Cortex of kidney (tissue), 1 donor: ENCODE measurements at places on chromosomes 7 and 10.

DNA sequence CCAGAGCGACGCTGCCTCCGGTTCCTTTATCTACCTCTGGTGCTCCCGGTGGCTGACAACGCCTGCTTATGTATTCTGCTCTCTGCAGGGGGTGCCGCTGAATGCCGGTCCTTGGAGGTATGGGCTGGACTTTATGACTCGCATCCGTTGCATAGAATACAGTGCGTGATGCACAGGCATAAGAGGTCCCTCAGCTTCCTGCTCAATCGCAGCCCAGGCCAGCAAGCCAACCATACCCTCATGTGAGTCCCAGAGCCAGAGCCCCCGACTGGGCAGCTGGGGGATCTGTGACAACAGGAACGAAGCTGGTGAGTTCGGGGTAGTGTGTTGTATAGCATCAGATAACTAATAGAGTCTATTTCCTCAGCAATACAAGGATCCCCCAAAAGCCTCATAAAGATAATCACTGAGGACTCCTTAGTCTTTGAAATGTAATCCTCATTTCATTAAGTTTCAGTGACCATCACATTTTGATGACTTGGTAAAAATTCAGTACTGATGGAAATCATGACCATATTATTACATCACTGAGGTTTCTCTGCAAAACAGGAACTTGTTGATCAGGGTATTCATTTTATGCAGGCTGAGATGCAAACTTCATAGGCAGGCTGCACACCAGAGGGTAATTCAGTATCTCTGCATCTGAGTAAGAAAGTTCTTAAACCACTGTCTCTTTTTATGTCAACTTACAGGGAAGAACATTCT is 607.8 kb downstream of the PTPRN2 start:
- DNase-seq, result no peak

- no peak for DNase-seq
Measured at GRCh38 chr10:17237149-17237527, 9.1 kb downstream of the VIM start.

- DNase-seq, result no peak
Measured at GRCh38 chr7:148286150-148286549, 304.4 kb upstream of the C7orf33 start.

DNA sequence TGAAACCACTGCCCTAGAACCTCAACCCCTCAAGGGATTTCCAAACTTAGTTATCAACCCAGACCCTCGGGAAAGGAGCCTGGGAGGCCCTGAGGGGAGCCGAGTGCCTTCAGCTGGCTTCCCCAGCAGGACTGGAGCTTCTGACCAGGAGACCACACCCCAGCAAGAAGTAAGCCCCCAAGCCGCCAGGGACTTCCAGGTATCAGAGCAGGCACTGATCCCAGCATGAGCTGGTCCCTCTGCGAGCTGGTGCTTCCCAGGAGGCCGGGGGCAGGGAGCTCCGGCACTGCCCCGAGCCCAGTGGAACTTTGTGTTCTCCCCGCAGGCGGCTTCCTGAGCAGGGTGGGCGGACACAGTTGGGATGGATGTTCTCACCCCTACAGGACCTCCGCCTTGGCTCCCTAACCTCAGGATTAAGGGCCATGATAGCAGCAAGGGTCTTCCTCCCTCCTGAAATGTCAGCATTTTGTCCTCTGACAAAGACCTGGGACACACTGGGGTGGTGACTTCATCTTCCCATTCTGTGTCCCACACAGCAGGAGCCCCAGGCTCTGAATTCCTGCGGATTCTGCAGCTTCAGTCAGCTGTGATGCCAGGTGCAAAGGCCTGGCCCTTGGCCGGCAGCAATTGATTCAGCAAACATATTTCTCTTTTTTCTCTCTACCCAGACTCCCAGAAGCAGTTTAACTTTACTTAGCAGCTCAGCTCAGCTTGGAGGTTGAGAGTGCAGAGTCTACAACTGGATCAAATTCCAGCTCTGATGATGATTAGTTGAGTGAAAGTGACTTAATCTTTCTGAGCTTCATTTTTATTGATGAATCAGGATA is 11.6 kb downstream of the ATP6V0E2 start:
- no peak for DNase-seq

DNA sequence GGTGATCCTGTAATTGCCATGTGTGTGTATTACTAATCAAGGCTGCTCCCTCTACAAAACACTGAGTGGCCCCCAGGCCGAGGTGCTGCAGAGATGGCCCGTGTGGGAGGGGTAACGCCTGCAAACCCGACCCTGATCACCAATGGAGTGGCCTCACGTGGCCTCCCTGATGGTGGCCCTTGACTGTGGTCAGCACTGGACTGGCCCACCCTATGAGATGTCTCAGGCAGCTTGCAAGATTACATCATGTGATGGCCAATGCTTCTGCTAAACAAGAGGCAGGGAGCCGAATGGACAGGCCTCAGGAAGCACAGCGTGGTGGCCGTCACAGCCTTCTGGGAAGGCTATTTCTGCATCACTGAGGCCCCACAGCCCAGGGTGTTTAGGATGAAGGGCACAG is 186.4 kb downstream of the MGMT start:
- DNase-seq, result no peak

DNA sequence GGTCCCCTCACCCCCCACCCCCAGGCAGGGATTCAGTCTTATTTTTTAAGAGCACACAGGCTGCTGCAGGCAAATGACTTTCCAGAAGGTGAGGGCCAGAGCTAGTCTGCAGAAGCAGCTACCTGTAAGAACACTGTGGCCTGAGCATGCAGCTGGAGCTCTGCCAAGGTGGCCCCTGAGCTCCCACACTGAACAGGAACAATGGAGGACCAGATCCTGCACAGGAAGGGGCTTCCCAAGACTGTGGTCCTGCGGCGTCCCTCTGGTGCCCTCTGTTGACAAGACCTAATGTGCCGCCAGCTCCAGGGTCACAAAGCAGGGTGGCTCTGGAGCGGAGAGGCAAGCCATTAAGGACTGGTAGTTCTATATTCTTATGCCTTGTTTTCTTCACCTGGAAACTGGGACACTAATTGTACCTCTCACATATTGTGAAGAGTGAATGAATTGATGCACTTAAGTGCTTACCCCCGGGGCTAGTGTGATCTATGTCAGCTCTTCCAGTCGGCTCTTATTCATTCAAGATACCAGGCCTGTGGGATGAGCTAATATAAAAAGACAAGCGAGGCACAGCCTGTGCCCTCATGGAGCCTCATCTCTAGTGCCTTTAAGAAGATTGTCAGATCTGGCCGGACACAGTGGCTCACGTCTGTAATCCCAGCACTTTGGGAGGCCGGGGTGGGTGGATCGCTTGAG is 8.0 kb upstream of the BEND7 start:
- no peak for DNase-seq

GRCh38 chr10:36313142-36313541 is 671.0 kb upstream of the FZD8 start:
- no peak for DNase-seq

- DNase-seq, result no peak
Measured at GRCh38 chr10:95818668-95819067, 62.7 kb downstream of the ENTPD1 start.

- DNase-seq, result no peak
Measured at GRCh38 chr10:61640856-61641255, 21.9 kb upstream of the CABCOCO1 start.

- DNase-seq, result no peak
Measured at GRCh38 chr7:143931739-143932138, 3.3 kb upstream of the OR2F2 start.

DNA sequence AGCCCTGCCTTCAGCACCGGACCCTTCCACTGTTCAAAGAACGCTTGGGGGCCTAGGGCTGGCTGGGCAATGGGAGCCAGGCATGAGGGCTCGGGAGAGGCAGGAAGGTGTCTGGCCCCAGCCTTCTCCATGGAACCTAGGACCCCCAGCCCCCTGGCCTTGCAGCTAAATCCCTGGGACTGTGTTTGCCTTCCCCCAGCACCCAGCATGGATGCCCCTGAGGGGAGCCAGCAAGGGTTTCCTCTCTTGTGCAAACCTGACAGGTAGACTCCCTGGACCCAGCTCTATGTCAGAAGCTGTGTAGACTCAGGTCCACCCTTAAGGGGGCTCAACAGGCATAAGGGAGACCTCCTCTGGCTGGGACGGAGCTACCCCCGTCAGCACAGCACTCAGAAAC is 288.0 kb downstream of the GRID1 start:
- no peak for DNase-seq

DNA sequence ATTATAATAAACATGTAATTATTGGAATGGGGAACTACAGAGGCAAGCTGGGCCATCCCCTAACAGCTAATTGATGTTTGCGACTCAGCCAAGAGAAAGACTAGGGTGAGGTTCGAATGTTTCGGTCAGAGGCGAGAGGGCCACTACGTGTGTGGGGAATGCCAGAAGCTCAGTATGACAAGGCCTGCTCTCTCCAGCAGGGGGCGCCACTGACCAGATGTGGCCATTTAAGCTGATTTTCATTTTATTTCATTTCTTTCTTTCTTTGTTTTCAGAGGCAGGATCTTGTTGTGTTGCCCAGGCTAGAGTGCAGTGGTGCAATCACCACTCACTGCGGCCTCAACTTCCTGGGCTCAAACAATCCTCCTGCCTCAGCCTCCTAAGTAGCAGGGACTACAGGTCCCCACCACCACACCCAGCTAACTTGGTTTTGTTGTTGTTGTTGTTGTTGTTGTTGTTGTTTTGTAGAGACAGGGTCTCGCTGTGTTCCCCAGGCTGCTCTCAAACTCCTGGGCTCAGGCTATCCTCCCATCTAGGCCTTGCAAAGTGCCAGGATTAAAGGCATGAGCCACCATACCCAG is 38.1 kb downstream of the TMEM130 start:
- no peak for DNase-seq

- no peak for DNase-seq
Measured at GRCh38 chr7:85770332-85770731, 583.5 kb upstream of the SEMA3D start.

DNA sequence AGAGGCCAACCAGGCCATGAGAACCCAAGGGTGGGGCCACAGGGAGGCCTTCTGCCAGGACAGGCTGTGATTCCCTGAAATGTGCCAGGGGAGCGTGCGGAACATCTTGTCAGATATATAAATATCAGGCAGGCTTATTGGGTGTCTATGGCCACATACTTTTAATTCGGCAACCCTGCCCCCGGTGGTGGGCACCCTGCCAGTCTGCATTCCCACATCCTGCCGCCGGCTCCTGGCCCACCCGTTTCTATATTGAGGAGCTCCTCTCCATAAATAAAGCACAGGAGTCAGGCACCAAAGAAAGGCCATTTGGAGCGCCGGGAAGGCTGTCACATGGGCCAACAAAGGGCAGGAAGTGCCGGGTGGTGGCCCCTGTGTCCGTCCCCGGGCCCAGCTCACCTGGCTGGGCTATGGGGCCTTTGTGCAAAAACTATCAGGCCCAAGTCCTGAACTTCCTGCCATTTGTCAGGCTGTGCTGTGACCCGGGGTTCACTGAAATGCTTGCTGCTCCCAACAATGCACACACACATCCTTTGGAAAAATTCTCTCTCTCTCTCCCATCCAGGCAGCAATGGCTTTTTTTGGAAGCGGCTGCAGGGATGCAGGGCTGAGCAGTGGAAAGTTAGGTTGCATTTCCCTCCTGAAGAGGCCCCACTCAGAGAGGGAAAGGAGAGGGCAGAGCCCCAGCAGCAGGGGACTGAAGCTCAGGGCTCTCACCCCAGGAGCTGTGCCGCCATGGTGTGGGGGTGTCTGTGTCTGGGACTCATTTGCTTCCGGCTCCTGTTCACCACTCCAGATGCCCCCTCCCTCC is 25.0 kb upstream of the PODXL start:
- DNase-seq, result no peak
